ENCODE measurements at places on chromosomes 12 and 14.

DNA sequence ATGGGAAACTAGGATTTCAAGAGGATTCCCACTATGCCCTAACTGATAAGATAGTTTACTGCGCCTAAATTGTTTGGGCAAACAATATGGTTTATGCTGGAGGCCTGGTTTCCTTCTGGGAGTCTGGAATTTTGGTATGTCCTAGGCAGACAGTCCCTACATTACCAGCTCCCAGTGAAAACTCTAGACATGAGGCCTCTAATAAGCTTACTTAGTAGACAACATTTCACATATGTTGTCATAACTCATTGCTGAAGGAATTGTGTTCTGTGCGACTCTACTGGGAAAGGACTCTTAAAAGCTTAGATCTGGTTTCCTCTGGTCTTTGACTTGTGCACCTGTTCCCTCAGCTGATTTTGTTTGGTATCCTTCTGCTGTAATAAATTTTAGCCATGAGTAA, 18.0 kb upstream of the PRPF39 start:
- no peak for DNase-seq

GRCh38 chr14:105300542-105301102, at the start of gene BRF1:
Gene BRF1, minus strand, starts transcription at chr14:105301001. Its CDS starts 372 bp downstream, at chr14:105300629.
- peak; percentile 85 for DNase-seq

GRCh38 chr12:124637163-124637562, 69.8 kb upstream of the NCOR2 start:
- no peak for DNase-seq

DNA sequence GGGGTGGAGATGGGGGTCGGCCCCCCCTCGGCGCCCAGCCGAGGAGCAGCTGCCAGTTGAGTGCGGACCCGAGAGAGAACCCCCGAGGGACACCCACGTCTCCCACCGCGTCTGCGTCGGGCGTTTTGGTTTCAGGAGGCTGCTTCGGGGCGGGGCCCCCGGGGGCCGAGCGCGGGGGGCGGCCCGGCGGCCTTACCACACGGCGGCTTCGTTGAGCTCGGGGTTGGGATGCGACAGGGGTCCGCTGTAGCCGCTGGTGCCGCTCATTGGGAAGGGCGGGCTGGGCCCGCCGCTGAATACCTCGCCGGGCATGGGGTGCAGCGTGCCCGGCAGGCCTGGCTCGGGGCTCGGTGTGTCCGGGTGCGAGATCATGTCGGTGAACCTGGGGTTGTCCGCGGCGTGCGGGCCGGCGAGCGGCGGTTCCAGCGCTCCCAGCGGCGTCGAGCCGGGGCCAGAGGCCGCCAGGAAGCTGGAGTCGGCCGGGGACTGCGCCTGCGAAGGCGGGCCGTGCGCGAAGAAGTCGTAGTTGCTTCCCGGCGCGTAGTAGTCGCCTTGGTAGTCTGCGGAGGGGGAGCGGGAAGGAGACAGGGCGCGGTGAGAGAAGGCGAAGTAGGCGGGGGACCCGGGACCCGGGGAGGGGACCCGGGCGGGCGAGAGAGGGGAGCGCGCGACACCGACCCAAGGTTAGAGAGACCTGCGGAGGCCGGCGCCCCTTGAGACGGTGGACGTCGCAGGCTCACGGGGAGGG, 8.5 kb downstream of the LHX5 start:
- no peak for DNase-seq

- DNase-seq = no peak
Measured at GRCh38 chr14:21405097-21405496, 21.3 kb upstream of the SUPT16H start.

DNA sequence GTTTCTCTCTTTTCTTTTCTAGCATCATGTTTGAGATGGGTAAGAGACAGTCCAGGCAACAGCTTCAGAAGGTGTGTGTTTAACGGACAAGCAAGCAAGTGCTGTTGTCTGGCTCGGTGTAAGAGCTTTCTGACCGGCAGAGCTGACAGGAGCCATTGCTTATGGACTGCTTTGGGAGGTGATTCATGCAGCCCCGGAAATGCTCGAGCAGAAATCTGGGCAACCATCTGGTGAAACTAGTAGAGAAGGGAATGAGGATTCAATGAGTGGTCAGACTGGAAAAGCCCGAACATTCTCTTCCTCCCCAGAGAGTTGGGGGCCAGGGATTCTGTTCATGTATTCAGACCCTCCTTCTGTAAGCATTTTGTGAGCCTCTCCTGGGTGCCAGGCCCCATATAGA, 24.4 kb downstream of the TUNAR start:
- no peak for DNase-seq

DNA sequence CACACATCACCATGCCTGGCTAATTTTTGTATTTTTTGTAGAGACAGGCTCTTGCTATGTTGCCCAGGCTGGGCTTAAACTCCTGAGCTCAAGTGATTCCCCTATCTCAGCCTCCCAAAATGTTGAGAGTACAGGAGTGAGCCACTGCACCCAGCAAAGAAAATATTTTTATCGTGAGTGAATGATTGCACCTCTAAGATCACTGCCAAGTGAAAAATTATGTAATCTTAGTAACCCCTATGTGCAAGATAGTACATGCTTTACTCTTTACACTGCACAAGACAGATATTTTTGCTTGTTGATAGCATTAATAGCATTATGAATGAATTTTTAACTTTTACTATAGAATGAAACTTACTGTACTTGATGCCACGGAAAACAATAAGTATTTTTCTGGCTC, 3.4 kb upstream of the MRPS35 start:
- DNase-seq = no peak

- DNase-seq = no peak
Measured at GRCh38 chr14:31855262-31855661, 221.8 kb upstream of the ARHGAP5 start.

- peak; percentile 42 for DNase-seq
Measured at GRCh38 chr12:94571556-94571955, 78.8 kb downstream of the TMCC3 start.

- no peak for DNase-seq
Measured at GRCh38 chr12:96404696-96405095, 4.5 kb upstream of the CDK17 start.

GRCh38 chr12:14956024-14956891, 5.1 kb downstream of the ARHGDIB start:
- no peak for DNase-seq

GRCh38 chr12:132500142-132500855, 10.3 kb downstream of the FBRSL1 start:
- no peak for DNase-seq

DNA sequence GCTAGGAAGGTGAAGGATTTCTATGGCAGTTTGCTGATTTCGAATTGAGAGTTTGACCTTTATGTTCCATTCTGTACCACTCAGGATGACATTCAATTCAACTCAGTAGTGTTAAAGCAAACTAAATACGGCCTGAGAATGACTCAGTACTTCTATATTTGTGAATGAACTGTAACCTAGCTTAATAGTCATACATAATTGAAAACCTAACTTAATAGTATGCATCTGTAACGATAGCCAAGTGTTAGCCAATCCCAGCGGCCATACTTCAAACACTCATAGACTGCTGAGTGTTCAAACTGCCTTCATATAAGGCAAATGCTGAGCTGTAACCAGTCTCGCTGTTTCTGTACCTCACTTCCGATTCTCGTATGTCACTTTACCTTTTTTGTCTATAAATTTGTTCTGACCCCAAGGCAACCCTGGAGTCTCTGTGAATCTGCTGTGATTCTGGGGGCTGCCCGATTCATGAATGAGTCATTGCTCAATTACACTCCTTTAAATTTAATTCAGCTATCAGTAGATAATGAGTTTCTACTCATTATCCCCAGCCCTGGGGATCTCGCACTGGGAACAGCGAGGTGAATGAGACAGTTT, 98.5 kb upstream of the SLC24A4 start:
- peak; percentile 39 for DNase-seq

- peak; percentile 46 for DNase-seq
Measured at GRCh38 chr12:69154585-69155363, 84.6 kb upstream of the CPSF6 start.

- no peak for DNase-seq
Measured at GRCh38 chr12:85310456-85311076, 30.5 kb downstream of the ALX1 start.

DNA sequence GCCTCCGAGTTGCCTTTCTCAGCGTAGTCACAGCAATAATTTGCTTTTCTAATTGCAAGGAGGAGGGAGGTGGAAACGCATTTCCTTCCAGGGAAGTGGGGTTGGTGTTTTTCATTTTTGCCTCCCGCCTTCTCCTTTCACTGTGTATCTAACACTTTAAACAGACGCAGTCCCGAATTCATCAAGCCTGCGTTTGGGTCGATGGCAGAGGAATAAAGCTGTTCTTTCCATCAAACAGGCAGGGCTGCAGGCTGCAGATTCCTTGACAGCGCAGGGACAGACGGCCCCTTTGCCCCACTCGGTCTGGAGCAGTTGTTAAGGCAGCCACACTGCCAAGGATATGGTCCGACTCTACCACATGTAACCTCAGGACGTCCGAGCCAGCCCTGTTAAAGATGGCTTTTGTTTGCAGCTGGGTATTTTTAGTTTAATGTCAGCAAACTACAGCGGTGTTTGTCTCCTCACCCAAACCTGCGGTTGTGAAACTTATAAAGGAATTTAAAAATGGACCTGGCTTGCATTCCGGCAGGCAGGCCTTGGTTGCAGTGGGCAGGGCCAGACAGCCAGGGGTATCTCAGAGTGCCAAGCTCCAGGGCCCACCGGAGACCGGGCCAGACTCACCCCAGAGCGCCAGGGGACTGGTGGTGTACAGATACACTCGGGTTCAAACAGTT, 2.1 kb downstream of the CHST11 start:
- no peak for DNase-seq

- no peak for DNase-seq
Measured at GRCh38 chr12:119211884-119212283, 33.2 kb downstream of the HSPB8 start.

Measured in H4 (cell line).